ENCODE measurements at places on chromosomes 6 and 20. TPM values are rescaled to one million over a fixed set of nuclear protein-coding genes. Genes with fewer than 3 reads are reported as not detected.
A peak's percentile ranks its signal among the peaks of the same experiment; 100 is the strongest.

Gene RIPOR3
- not detected for total RNA-seq

Gene HSPA1L
- total RNA-seq: 0.39 TPM

Gene ADGRB3
- total RNA-seq: not detected

Gene SNAI1
- 0.12 TPM for total RNA-seq

Gene ASCC3
- 19.0 TPM for total RNA-seq

Gene CLVS2
- not detected for total RNA-seq

Gene DOK5
- total RNA-seq: 3.3 TPM

GRCh38 chr6:155517294-155517693 lies 61.7 kb upstream of the NOX3 start:
- DNase-seq: no peak

DNA sequence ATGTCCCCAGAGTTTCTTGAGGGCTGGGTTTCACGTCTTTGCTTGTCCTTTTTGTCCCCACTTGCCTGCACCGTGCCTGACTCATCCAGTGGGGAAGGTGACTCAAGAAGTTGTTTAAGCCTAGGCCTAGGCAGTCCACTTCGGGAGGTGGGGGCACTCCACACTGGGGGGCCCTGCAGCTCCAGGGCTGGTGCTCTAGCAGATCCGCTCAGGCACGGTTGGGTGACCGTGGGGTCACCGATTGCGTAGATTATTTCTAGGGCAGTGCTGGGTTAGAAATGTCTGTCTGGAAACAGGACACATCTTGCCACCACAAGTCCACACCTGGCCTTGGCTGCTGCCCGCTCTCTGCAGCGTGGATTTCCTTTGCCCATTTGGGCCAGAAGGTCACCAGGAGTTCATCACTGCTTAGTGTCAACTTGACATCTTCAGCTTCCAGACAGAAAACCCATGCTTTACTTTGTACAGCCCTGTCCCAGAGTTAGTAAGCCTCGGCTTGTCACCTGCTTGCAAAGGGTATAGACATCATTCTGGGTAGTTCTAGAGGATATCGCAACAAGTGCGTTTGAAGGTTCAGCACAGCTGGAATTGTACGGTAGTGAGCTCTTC lies 13.6 kb upstream of the C20orf144 start:
- peak; percentile 42 for DNase-seq

DNA sequence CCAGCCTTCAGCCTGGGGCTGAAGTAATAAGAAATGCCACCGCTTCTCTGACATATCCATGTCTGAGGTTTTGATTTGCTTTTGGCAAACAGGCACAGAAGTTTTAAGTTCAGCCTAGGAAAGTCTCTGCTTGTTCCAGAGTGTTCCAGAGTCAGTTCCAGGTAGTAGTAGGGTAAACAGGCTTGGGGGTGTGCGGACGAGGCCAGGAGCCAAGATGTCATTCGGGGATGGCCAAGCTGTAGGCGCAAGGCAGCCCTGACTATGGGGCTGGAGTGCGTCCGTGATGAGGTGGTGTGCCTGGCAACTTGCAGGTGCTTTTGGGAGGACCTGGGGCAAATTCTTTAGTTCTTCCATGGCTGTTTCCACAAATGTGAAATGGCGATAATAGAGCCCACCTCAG lies 60.3 kb downstream of the IRF4 start:
- DNase-seq: no peak

GRCh38 chr6:10401004-10401536 lies 13.8 kb downstream of the TFAP2A start:
- DNase-seq: no peak

DNA sequence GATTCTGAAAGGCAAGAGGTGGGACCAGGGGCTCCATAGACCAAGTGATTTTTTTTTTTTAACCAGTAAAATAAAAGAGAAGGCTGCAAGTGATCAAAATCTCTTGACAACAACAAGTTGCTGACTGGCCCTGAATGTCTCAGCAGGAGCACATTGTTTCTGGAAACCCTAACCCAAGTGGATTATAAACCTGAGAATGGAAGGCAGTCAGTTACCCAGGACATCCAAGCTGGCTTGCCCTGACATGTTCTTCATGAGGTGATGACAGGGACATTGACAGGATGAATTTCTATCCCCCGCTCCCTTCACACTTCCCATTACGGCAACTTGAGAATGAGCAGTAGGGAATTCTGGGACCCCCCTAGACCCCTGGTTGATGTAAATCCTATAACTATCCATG lies 49.6 kb upstream of the RIPOR2 start:
- no peak for DNase-seq

DNA sequence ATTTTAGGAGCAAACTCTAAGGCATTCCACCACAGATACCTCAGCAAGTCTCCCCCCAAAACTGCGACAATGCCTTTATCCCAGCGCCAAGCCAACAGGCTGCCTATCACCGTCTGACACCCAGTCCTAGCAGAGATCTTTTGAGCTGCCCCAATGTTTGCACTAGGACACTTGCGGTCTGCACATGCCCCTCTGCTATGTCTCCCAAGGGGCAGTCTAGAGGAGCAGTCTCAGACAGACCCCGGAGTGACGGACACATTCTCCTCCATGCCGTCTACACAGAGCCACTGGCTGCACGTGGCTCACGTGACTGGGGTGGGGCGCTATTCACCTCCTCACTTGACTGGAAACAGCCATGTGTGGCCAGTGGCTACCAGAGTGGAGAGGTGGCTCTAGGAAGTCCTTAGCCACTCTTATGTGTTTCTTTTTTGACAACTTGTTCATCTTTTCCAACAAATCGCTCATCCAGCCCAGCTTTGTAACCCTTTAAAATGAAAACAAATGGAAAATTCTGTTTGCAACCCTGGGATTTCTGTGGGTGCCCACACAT lies 16.0 kb downstream of the DIDO1 start:
- DNase-seq: no peak

DNA sequence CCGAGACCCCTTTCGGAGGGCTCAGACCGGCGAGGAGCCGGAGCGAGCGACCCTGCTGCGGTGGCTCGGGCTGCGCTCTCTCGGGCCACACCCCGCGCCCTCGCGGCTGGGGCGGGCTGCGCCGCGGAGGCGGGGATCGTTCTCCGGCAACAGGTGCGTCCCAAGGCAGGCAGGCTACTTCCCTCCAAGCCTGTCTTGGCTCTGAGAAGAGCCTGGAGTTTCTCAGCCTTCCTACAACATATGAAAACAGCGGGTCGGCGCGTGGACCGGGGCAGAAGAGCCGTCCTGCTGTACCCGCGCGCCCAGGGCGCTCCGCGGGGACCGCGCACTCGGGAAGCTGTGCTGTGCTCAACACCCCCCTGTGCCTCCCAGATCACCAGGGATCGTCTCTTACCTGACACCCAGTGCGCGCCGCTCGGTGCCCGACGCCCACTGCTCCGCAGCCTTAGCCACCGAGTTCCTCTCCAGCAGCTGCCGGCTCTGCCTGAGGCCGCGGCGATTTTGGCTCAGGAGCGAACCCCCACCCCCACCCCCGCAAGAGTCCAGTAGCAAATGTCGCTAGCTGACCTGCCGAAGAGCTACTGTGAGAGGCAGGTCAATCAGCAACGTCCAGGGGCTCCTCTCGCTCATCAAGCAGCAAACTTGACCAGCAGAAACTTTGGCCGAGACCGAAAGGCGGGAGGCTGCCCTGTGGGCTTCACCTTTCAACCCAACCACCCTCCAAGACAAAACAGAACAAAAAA lies 3.7 kb upstream of the OLIG3 start:
- DNase-seq: no peak

DNA sequence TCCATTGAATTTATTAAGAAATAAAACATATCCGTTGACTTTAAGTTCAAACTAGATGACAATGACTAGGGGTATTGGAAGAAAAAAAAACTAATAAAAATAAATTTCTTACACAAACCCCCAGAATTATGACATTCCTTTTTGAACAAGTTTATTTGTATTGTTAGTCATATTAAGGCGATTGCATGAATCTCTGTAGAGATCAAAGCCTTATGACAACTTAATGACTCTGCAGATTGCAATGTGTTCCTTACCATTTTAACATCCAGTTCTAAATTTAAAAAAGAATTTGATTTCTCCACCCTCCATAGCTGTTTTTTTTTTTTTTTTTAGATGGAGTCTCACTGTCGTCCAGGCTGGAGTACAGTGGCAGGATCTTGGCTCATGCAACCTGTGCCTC lies 189.8 kb upstream of the CEP162 start:
- DNase-seq: peak; percentile 2

- DNase-seq: peak; percentile 77
Observed at GRCh38 chr6:148700741-148701311, 46.0 kb upstream of the UST start.

- no peak for DNase-seq
Observed at GRCh38 chr6:107822176-107823046, 1.7 kb downstream of the SCML4 start.

Data from MG63 (cell line).